ENCODE measurements at places on chromosomes 7 and 10. TPM values are rescaled to one million over a fixed set of nuclear protein-coding genes. Genes with fewer than 3 reads are reported as not detected.
A peak's percentile ranks its signal among the peaks of the same experiment; 100 is the strongest.

DNA sequence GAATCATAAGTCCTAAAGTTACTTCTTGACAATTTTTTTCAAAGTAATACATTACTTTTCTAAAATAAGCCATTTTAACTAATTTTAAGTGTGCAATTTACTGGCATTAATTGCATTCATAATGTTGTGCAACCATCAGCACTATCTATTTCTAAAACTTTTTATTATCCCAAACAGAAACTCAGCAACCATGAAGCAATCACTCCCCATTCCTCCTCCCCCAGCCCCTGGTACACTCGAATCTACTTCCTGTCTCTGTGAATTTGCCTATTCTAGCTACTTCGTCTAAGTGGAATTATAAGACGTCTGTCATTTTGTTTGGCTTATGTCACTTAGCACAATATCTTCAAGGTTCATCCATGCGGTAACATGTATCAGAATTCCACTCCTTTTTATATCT is 84.9 kb downstream of the MKX start:
- no peaks in the 10 kb centered on the region for H3K36me3 ChIP-seq
- no peak overlapping the region for H3K27ac ChIP-seq
- H3K27me3 ChIP-seq = no peaks in the 10 kb centered on the region
- H3K4me3 ChIP-seq = no peak overlapping the region
- no peak for DNase-seq
- no peaks in the 10 kb centered on the region for H3K4me1 ChIP-seq

- H3K27me3 ChIP-seq = no peaks in the 10 kb centered on the region
- no peak overlapping the region for H3K4me3 ChIP-seq
- DNase-seq = no peak
- no peak overlapping the region for H3K27ac ChIP-seq
These were observed 343.3 kb upstream of the AKR1E2 start for GRCh38 chr10:4482659-4483058.

Gene CABCOCO1
- total RNA-seq = not detected

Gene CPA1
- not detected for total RNA-seq

DNA sequence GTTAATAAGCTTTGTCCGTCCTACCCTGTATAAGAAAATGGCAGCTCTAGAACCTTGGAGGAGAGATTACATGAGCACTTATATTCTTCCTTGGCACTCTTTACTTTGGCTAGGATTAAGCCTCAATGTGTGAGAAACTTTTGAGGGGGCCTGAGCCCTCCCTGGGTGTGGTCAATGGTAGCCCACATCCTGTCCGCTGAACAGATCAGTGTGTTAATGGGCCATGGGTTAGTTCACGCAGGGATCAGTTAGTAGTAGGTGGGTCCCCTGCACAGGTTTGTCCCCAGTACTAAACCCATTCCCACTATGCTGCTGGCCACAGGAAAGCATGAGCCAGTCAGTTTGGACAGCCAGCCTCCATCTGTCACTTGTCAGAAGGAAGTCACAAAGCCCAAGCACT is 20.2 kb upstream of the IKZF1 start:
- H3K4me3 ChIP-seq = no peak overlapping the region
- H3K27me3 ChIP-seq = no peaks in the 10 kb centered on the region
- peaks cover 11% of the 10 kb centered on the region for H3K4me1 ChIP-seq
- no peaks in the 10 kb centered on the region for H3K36me3 ChIP-seq

Gene FBXL13
- 3.0 TPM for total RNA-seq

Gene ZNF239
- total RNA-seq = 3.5 TPM

Gene PTER
- 18.1 TPM for total RNA-seq

GRCh38 chr7:608361-608760 is 88.7 kb upstream of the PDGFA start:
- H3K4me3 ChIP-seq = no peak overlapping the region
- no peaks in the 10 kb centered on the region for H3K27me3 ChIP-seq
- no peak overlapping the region for H3K27ac ChIP-seq
- peaks cover 31% of the 10 kb centered on the region for H3K4me1 ChIP-seq
- no peaks in the 10 kb centered on the region for H3K36me3 ChIP-seq

GRCh38 chr7:66335318-66335717 is 130.2 kb downstream of the TPST1 start:
- H3K4me1 ChIP-seq = no peaks in the 10 kb centered on the region
- no peak overlapping the region for H3K27ac ChIP-seq
- H3K36me3 ChIP-seq = no peaks in the 10 kb centered on the region
- H3K4me3 ChIP-seq = no peak overlapping the region

DNA sequence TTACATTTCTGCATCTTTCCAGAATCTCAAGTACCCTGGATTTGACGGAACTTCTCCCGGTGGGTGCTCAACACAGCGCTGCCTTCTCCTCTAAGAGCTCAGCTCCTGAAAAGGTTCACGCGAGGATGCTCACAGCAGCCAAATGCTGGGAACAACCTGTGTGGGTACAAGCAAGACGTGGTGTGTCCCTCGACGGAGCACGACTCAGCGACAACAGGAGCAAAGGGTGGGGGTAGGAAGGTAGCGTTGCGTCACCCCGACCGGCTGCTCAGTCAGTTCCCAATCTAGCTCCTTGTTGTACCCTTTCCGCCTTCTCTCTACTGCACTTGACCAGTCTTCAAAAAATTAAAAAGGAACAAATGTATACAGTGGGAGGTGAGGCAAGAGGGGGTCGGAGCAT is 117.3 kb downstream of the PTPRN2 start:
- no peak for DNase-seq
- H3K36me3 ChIP-seq = no peaks in the 10 kb centered on the region
- H3K4me3 ChIP-seq = no peak overlapping the region
- H3K27ac ChIP-seq = no peak overlapping the region
- no peaks in the 10 kb centered on the region for H3K27me3 ChIP-seq

Gene PDE1C
- 13.0 TPM for total RNA-seq

GRCh38 chr10:74598891-74599566 is 227.4 kb upstream of the KAT6B start:
- DNase-seq = no peak
- no peaks in the 10 kb centered on the region for H3K4me1 ChIP-seq
- peak overlapping the region; percentile 22 for H3K4me3 ChIP-seq
- H3K27me3 ChIP-seq = no peaks in the 10 kb centered on the region

Gene SYT15B
- total RNA-seq = 40.1 TPM

Gene AGBL3
- 3.9 TPM for total RNA-seq

- H3K36me3 ChIP-seq = no peaks in the 10 kb centered on the region
- no peak for DNase-seq
- no peak overlapping the region for H3K4me3 ChIP-seq
These were observed 714.8 kb upstream of the GALNT17 start for GRCh38 chr7:70416986-70417655.

Data from upper lobe of right lung (tissue), 1 donor.